D721Med (cell line): ENCODE measurements at places on chromosomes 6 and 20.

GRCh38 chr6:169234634-169235033 is 19.0 kb downstream of the THBS2 start:
- no peak for DNase-seq

DNA sequence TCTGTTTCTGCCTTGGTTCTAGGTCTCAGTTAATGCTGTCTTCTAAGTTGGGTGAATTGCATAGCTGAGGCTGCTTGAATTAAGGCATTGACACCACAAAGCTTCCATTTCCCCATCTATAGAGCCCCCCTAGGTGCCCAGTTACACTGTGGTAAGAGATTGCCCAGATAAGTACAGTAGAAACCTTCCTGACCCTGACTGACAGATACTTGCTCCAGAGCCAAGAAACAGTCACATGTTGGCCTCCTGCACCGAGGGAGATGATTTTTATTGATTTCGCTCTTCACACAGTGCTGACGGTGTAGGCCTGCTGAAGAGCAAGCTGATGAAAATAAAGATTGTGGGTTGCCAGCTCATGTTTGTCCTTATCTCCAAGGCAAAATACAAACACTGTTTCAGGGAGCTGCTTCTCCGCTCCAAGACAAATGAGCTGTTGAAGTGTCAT is 67.9 kb downstream of the TRMT11 start:
- no peak for DNase-seq

GRCh38 chr6:41022294-41022693 is 16.7 kb downstream of the UNC5CL start:
- no peak for DNase-seq

DNA sequence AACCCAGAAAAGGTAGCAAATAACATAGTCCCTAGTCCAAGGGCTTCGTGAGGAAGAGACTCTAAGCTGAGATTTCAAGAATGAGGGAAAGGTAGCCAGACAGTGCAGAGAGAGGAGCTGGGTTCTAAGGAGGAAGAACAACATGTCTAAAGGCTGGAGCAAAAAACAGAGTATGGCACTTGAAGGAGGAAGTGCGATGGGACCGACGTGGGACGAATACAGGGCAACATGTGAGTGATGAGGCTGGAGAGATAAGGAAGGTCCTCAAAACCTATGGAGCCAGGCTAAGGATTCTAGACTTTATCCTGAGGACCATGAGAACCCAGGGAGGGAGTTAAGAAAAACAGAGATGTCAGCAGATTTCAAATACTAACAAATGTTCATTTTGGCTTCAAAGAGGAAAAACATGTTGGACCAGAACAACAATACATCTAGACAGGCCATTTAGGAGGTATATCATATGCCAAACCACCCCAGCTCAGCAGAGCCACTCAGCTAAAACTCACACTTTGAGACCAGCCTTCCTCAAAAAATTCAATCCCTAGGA is 17.5 kb downstream of the ATXN1 start:
- DNase-seq: no peak
